ENCODE measurements at places on chromosomes 11 and 22.

DNA sequence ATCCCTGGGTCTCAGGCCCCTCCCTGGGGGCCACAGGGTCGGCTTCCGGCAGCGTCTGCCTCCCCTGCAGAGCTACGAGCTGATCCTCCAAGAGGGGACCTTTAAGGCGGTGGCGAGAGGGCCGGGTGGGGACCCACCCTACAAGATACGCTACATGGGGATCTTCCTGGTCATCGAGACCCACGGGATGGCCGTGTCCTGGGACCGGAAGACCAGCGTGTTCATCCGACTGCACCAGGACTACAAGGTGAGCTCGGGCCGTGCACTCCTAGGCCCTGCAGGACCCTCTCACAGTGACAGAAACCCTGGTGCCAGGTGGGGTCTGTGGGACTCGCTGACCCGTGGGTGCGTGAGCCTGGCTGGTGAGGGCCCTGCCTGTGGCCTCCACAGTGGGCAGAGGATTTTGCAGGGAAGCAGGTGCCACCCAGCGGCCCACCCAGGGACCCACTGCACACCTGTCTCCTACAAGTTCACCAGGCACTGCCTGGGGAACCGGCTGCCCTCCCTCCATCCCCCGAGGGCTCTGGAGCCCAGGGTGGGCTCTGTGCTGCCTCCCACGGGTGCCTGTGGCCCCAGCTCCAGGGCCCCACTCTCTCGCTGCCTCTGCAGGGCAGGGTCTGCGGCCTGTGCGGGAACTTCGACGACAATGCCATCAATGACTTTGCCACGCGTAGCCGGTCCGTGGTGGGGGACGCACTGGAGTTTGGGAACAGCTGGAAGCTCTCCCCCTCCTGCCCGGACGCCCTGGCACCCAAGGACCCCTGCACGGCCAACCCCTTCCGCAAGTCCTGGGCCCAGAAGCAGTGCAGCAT lies 13.7 kb downstream of the MUC5B start:
- DNase-seq, result peak; percentile 88
- H3K4me1 ChIP-seq, result no peaks in the 10 kb centered on the region
- no peaks in the 10 kb centered on the region for H3K27me3 ChIP-seq
- H3K36me3 ChIP-seq, result no peaks in the 10 kb centered on the region
- H3K27ac ChIP-seq, result no peak overlapping the region
- no peak overlapping the region for H3K4me3 ChIP-seq

DNA sequence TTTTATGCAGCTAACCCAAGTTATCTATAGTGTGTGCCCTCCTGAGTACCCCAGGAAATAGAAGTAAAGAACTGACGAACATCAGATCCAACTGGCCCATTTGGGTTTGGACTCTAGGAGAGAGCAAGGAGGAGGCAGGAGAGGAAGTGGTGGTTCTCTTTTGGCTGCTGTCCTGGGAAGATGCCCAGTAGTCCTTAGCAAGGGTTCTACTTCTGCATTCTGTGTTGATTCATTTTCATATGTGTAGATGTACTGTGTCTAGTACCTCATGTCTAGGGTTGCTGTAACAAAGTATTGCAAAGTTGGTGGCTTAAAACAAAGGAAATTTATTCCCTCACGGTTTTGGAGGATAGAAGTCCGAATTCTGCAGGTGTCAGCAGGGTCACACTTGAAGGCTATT lies 6.6 kb upstream of the MMP27 start:
- no peak overlapping the region for H3K27ac ChIP-seq
- DNase-seq, result no peak
- H3K4me3 ChIP-seq, result no peak overlapping the region
- no peaks in the 10 kb centered on the region for H3K36me3 ChIP-seq

DNA sequence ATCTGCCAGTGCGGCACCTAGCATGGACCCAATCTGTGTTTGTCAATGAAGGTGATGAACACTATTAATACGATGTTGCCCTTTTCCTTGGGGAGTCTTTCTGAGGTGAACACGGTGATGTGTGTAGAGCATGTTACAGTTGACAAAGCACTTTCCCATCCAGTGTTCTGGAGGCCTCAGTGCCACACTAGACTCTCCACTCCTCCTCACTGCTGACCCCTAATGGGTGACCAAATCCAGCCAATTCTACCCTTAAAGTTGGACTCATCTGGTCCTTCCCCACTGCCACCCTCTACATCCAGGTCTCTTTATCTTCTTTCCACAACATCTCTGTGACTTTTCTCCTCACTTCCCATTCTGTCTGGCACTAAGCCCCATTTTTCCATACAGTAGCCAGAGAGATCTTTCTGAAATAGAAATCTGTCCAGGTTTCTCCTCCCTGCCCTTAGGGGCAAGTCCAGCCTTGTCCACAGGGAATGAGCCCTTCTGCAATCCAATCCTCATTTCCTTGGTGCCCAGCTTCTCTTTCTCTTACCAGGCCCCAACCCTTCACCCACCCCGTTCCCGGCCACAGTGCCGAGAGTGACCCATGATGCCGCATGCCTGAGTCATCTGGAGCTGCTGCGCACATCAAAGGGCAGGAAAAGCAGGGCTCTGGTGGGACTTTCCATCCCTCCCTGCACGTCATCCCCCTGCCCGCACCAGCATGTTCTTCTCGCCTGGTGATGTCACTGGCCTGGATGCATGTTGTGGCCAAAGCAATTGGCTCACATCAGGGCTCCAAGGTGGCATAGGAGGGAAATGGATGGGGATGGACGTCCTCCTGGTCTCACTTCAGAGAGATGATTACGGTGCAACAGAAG lies 64.2 kb downstream of the RASSF10 start:
- DNase-seq, result peak; percentile 74
- peak overlapping the region; percentile 66 for H3K27ac ChIP-seq
- no peak overlapping the region for H3K4me3 ChIP-seq
- H3K27me3 ChIP-seq, result peaks cover 30% of the 10 kb centered on the region
- no peaks in the 10 kb centered on the region for H3K36me3 ChIP-seq

DNA sequence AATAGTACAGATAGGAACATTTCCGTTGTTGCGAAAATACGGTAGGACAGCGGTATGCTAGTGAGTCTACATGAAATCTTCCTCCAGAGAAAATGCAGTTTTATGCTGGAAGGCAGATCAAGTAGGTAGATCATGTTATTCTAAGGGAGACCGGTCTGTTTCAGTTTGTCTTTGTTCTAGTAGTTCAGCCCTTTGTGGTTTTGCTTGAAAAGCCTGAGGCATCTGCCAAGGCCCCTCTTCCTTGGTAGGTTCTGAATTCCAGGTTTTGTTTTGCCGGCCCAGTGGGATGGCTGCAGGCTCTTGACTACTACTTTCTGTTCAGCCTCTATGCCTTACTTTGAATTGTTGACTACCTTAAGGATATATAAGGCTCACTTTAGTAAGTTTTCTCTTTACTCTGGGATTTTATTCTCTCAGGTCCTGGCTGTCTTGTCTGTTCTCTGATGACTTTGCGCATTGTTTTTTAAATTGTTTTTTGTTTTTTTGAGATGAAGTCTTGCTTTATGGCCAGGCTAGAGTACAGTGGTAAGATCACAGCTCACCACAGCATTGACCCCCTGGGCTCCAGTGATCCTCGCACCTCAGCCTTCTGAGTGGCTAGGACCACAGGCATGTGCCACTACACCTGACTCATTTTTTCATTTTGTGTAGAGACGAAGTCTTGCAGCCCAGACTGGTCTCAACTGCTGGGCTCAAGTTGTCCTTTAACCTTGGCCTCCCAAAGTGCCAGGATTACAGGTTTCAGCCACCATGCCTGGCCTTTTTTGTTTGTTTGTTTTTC lies 53.7 kb downstream of the HIPK3 start:
- no peaks in the 10 kb centered on the region for H3K36me3 ChIP-seq
- no peak overlapping the region for H3K4me3 ChIP-seq
- DNase-seq, result peak; percentile 49
- H3K27me3 ChIP-seq, result no peaks in the 10 kb centered on the region
- H3K27ac ChIP-seq, result no peak overlapping the region

GRCh38 chr22:42300259-42301076 lies 30.0 kb upstream of the TCF20 start:
- H3K27me3 ChIP-seq, result peaks cover 6% of the 10 kb centered on the region
- H3K4me1 ChIP-seq, result no peaks in the 10 kb centered on the region
- DNase-seq, result no peak
- H3K27ac ChIP-seq, result no peak overlapping the region

DNA sequence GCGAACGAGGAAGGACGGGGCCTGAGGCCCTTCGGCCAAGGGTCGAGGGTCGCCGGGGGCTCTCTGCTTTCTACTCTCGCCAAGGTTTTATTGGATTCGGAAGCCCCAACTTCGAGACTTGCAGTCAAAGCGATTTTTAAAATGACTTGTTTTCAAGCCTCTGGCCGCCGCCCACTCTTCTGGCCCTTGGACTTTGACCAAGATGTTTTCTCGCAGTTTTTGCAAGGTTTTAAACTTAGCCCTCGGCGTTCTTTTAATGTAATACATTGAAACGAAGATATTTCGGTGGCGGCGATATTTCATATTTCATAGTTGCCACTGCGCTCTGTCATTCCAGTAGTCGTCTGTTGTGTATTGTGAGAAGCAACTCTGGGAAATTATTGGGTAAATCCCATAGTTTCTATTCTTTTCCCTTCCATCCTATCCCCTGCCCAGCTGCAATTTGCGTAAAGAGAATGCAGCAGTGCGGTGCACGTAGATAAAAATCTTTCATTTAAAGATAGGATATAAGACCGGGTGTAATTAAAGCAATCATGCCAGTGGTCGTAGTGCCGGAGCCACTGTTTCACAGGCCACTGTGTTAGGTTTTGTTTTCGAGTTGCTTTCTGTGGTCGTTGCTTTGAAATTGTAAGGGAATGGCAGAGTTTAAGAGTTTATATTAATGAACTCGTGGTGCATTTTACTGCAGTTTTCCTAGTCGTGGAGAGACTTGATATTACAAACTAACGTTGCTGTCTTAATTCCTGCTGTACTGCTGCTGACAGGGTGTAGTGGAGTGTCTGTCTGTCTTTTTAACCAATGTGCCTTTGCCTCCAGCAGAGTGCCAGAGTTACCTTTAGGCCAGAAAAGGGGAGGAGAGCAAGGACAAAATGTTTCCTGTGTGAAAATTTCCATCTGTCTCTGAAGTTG lies 702 bp downstream of the BIRC2 start:
- H3K27ac ChIP-seq, result peak overlapping the region; percentile 97
- H3K4me3 ChIP-seq, result peak overlapping the region; percentile 85

GRCh38 chr11:115148691-115149090 lies 355.5 kb downstream of the CADM1 start:
- no peaks in the 10 kb centered on the region for H3K36me3 ChIP-seq
- no peak for DNase-seq
- no peak overlapping the region for H3K27ac ChIP-seq
- H3K4me1 ChIP-seq, result no peaks in the 10 kb centered on the region
- no peak overlapping the region for H3K4me3 ChIP-seq

DNA sequence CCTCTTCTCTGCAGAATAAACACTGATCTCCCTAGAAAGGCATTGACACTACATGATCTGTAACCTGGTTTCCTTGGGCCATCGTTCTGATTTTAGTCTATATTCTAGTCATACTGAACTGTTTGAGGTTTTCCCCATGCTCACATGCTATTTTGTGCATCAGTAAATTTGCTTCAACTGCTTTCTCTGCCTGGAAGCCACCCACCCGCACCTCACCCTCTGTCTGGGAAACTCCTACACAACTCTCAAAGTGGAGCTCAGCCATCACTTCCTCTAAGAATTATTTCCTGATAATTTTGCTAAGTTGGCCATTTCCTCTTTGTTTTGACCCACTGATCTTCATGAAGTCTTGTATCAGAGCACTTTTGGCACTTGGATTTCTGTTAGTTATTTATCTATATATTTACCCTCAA lies 36.1 kb downstream of the MMP20 start:
- H3K4me1 ChIP-seq, result no peaks in the 10 kb centered on the region
- DNase-seq, result no peak
- no peak overlapping the region for H3K4me3 ChIP-seq

DNA sequence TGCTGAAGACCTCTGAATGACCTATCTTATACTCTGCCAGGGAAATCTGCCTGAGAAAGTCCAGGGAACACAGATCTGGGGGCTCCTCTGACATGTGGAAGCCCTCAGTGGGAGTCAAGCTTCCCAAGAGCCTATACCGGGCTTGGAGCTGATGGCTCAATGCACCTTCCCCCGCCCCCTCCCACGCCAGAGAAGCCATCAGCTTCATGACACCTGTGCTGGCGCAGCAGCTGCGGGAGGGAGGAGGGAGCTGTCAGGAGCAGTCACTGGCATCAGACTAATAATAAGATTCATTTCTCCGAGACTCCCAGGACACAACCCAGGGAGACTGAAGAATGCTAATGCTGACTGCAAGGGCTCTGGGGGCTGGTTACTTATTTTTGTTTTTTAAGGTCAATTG lies 47.8 kb downstream of the SPATA19 start:
- H3K27me3 ChIP-seq, result no peaks in the 10 kb centered on the region
- no peak overlapping the region for H3K4me3 ChIP-seq
- H3K27ac ChIP-seq, result no peak overlapping the region
- H3K4me1 ChIP-seq, result no peaks in the 10 kb centered on the region

GRCh38 chr22:40797427-40797826 lies 21.7 kb downstream of the SLC25A17 start:
- H3K4me1 ChIP-seq, result no peaks in the 10 kb centered on the region
- H3K27me3 ChIP-seq, result no peaks in the 10 kb centered on the region
- peaks cover 5% of the 10 kb centered on the region for H3K36me3 ChIP-seq
- no peak overlapping the region for H3K4me3 ChIP-seq
- no peak overlapping the region for H3K27ac ChIP-seq
- DNase-seq, result no peak

- peaks cover 63% of the 10 kb centered on the region for H3K36me3 ChIP-seq
- DNase-seq, result no peak
- H3K4me1 ChIP-seq, result peaks cover 33% of the 10 kb centered on the region
- H3K4me3 ChIP-seq, result peak overlapping the region; percentile 99
- H3K27ac ChIP-seq, result peak overlapping the region; percentile 90
These were observed 1.4 kb downstream of the RIC8A start for GRCh38 chr11:208917-209260.

DNA sequence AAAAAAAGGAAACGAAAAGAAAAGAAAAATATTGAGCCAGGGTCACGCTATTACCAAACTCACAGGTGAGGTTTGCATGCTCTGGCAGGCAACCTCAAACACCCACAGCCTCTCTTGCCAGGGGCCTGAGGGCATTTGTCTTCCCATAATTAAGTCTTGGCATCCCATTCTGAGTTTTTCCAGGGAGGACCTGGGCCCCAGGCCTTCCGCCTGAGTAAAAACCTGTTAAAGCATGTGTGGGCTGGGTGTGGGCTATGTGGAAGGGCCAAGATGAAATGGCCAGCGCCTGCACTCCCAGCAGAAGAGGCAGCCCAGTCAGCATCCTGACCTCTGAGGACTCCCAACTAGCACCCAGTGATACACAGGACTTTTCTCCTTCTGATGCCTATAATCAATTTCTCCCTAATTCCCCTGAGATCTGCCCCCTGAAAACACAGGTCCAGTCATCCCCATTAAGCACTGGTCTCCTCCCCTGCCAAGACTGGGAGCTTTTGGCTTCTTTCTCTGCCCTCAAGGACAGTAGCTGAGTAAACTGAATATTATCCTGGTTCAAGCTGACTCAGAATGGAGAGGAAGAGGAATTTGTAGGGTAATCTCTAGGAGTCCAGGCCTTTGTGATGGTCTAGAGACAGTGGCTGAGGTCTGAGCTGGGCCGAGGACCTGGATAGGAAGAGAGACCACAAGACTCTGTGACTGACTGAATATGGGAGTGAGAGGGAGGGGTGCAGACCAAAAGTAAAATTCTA lies 35.6 kb upstream of the ACER3 start:
- peak; percentile 90 for DNase-seq
- peaks cover 23% of the 10 kb centered on the region for H3K4me1 ChIP-seq
- H3K4me3 ChIP-seq, result no peak overlapping the region
- no peaks in the 10 kb centered on the region for H3K36me3 ChIP-seq

Measured in osteoblast (primary cell).